ENCODE measurements at places on chromosomes 4 and X.

DNA sequence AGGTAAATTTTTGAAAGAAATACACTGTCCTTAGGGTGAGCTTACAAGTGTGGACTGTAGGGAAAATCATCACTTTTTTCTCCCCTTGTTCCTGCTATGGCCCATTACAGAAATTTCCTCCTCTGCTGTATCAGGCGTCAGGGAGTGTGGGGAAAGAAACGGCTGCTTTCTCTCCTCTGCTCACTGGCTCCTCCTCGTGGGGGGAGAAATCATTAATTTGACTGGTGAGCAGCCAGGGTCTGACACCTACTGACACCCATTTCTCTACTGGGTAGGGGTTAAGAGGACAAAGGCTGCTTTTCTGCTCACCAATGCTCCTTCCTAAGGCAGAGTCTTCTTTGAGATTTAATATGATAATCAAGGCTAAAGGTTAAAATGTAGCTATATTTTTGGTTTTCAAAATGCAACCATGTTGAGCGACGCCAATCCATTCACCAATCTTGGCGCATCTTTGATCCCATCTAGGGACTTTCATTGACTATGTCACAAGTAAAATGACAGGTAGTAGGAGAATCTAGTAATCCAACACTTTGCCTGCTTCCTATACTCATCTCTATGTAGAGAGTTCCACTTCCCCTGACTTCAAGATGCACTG is 25.1 kb downstream of the SETD7 start:
- peak; percentile 41 for DNase-seq

- no peak for DNase-seq
These were observed 31.0 kb upstream of the HTRA3 start for GRCh38 chr4:8238515-8239053.

- DNase-seq, result no peak
These were observed 305.3 kb downstream of the FRMPD4 start for GRCh38 chrX:12443534-12444098.

- no peak for DNase-seq
These were observed 39.3 kb downstream of the SYNPO2 start for GRCh38 chr4:118927974-118928373.

DNA sequence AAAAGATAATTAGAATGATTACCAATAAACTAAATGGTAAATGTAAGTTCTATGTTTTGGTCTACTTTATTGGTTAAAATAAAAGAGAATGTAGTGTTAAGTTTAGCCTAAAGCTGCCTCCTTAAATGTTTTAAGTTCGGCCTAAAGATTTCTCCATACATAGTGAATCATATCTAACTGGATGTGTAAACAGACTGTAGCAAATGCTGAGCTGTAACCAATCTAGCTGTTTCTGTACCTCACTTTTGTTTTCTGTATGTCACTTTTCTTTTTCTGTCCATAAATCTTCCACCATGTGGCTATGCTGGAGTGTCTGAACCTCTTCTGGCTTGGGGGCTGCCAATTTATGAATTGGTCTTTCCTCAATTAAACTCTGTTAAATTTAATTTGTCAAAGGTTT is 121.2 kb downstream of the TBCK start:
- no peak for DNase-seq

- DNase-seq, result no peak
These were observed 30.6 kb upstream of the ANTXR2 start for GRCh38 chr4:80103629-80104028.

GRCh38 chrX:135977611-135978010 is 3.8 kb upstream of the MMGT1 start:
- DNase-seq, result no peak

GRCh38 chr4:15402974-15403373 is 24.9 kb upstream of the C1QTNF7 start:
- no peak for DNase-seq

- no peak for DNase-seq
These were observed 115.7 kb upstream of the MAGEB16 start for GRCh38 chrX:35682476-35682875.

GRCh38 chr4:36099509-36099908 is 144.8 kb downstream of the ARAP2 start:
- no peak for DNase-seq

- DNase-seq, result peak; percentile 55
These were observed 5.1 kb downstream of the AFF1 start for GRCh38 chr4:86939729-86940575.

GRCh38 chrX:21734175-21734574 is 23.7 kb downstream of the SMPX start:
- no peak for DNase-seq

DNA sequence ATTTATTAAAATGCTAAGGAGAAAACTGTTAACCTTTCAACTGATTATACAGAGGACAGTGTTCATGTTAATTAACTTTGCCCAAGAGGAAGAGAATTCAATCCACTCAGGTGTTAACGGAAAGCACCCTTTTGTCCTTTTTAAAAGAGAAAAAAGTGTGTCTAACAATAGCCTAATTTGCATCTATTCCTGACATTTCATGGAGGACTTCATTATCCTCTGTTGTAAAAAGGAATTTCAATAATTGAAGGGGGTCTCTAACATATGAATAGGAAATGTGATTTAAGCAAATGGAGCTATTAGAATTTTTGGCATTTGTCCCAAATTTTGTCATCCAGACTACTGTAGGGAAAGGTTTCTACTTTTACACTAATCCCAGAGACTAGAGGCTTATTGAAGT is 44.6 kb upstream of the GC start:
- no peak for DNase-seq

GRCh38 chr4:168124008-168124641 is 31.8 kb downstream of the ANXA10 start:
- DNase-seq, result no peak

GRCh38 chr4:6688879-6689505 is 4.7 kb upstream of the S100P start:
- peak; percentile 56 for DNase-seq

DNA sequence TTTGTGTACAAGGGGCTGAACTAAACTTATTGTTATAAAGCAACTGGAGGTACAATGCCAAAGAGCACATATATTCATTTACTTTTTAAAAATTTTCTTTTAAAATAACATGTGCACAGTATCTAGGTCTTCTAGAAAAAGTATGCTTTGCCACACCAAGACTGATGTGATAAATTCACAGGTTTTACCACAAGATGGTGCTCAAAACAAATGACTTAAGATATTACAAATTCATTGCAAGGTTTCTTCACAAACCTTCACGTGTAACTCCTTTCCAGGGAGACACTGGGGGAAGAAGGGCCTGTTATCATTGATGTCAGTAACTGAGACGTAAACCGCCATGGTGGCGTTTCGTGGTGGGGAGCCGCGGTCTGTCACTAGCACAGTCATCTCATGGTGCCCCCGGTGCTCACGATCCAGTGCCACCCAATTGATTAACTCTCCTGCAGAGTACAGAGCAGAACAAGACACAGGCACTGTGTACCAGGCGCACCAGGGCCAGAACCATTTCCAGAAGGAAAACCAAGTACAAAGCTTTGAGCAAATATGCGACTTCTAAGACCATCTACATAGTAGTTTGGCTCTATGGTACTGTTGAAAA is 162.2 kb downstream of the DCHS2 start:
- no peak for DNase-seq

- DNase-seq, result no peak
These were observed 608.8 kb upstream of the EPHA5 start for GRCh38 chr4:66279084-66279483.

DNA sequence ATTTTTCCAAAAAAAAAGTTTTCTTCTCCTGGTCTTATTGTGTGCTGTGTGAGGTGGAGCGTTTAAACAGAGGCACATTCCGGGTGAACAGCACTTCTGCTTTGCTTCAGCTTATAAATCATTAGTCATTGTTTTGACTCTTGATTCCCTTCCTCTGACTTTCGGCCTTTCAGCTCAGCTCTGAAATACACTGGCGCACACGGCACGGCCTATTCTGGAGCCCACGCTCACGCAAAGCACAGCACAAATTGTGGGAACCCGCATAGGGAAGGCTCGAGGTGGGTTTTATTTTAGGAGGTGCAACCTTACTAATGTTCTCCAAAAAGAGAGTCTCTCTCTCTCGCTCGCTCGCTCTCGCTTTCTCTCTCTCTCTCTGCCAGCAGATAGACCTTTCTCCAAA is 4.0 kb downstream of the POU3F4 start:
- DNase-seq, result no peak

DNA sequence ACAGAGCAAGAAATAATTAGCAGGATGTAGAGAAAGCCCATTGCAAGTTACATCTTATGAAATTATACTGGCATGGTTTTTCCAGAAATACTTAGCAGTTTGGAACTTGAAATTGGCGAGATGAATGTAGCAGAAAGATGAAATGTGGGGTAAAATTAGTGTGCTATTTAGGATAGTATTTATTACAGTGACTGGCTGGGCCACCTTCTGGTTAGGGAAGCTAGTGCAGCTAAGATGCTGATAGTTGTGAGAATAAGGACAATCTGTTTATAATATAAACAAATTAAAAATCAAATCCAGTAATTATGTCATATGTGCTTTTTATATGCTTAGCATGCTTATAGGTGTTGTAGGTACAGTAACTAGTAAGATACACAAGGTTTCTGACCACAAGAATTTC is 74.8 kb downstream of the IL15 start:
- DNase-seq, result no peak

DNA sequence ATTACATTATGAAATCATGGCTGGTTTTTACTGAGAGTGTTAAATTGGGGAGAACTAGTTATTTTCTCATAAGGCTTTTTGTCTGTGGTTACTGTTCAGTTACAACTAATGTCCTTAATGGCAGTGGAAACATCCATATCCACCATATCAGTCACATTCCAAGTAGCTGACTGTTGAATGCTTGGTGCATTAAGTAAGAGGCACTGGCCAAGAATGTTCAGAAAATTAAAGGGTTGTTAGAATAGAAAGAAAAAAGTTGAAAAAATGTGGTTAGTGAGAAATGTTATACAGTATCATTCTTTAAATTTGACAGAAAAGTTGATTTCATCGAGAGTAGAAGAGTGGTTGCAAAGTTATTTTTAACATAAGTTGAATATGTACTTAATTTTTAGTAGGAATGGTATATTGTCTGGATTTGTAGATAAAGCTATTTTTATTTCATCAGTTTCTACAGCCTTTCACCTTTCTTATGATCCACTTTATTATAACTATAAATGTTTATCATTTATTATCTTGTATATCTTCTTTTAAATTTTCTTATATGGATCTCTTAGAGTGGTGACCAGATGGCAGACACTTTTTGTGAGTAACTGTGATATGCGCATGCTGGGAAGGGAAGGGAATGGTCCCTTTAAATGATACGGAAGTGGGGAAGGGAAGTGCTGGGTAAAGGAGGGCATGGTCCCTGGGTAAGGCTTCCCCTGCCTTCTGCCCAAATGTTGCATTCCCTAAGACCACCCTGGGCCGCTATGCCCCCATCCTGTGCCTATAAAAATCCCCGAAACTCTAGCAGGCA is 2407.1 kb downstream of the ARAP2 start:
- no peak for DNase-seq

DNA sequence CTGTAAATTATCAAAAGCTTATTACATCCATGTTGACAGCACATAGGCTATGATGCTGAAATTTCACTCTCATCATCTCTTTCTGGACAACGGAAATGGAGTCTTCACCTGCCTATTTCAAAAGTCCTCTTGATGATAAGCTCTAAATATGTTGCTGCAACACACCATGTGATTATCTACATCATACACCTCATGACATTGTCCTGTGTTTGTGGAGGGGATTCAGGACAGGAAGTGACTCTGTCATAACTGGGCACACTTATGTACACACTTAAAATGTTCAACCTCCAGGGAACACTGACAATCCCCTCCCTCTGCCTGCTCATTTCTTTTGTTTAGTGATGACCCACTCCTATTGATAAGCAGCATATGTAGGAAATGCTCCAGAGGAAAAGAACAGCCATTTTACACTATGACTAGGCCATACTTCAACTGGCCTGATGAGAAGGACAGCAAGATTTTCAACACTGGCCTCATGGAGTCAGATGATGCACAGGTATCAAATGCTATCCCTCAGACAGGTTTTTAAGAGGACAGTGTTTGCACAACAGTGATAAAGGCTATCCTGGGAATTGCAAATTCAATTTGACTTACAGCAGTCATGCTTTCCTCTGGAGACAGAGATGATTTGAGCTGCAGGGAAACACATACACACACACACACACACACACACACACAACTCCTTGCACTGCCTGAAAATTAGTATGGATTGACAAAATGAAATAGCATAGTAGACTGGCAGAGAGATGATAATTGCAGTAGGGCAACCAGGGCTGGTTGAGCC is 163.3 kb upstream of the RASGEF1B start:
- no peak for DNase-seq

DNA sequence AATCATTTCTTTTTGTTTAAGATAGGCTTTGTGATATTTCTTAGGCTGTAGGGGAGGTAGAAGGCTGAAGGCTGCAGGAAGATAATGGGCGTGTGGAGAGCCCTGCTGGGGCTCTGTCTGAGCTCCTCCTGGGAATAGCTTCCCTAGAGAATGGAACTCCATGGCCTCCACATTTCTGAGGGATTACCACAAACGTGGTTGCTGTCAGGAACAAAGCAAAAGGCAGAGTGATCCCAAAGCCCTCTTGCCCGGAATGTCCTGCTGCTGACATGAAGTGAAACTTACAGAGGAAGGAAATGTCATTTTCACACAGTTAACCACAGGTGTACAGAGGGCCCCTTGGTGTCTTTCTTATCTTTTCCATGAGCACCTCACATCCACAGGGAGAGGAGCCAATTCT is 89.3 kb downstream of the DDIT4L start:
- peak; percentile 63 for DNase-seq

DNA sequence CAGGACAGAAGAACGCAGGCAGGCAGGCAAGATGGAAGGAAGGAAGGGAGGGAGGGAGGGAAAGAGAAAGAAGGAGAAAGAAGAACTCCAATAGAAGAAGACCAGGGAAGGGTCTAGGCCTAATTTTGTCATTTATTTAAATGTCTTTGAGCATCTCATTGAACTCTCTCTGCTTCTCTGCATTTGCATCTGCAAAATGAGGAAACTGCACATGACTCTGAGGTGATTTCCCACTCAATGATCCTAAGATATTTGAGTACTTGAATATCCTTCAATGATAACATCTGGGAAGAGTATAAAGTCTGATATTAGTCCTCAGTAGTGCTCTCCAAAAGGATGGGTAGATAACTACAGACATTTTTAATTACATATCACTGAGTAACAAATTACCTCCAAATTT is 33.1 kb upstream of the RBPJ start:
- DNase-seq, result no peak

Data from T-helper 2 cell (primary cell).